ENCODE measurements at places on chromosomes 11 and 22. TPM values are rescaled to one million over a fixed set of nuclear protein-coding genes. Genes with fewer than 3 reads are reported as not detected.

FAM83F gene
- total RNA-seq: 2.4 TPM

DNA sequence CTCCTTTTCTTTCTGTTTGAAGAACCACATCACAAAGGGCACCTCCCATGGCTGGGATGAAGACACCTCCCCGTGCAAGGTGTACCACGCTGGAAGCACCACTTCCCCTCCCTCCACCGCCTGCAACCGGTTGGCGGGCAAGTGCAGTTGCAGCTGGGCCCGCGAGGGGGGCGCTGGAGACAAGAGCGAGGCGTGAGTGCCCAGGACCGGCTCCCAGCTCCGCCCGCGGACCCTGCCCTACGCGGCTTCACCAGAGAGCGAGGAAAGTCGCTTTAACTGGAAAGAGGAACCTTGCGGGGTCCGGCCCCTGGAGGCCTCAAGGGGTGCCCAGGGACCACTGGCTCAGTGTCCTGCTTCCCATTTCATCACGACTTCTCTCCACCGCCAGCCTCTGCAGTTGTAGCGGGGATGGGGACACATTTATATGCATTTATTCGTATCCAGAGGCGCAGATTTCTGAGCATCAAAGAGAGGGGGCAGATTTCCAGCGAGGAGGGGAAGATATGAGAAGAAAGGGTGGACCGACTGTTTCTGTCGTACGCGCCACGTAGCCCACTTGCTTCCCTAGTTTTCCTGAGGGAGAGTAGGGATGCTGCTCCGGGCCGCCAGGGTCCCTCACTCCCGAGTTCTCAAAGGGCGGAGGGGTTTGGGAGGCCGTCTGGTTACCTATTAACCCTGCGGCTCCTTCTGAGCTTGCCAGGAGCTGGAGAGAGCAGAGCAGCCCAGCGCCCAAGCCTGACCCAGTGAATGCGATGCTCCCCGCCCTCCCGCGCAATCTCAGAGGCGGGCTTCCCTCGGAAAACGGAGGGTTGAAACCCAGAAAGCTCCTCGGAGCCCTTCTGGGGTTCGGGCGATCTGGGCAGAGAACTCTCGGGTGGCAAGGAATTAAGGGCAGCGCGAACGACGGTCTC is 3.5 kb downstream of the ESAM start:
- H3K27ac ChIP-seq: peak overlapping the region; percentile 92
- H3K4me1 ChIP-seq: peaks cover 54% of the 10 kb centered on the region
- H3K4me3 ChIP-seq: peak overlapping the region; percentile 95
- peaks cover 7% of the 10 kb centered on the region for H3K27me3 ChIP-seq

DEUP1 gene
- not detected for total RNA-seq

GRCh38 chr22:42642806-42643633 is 2.6 kb upstream of the ATP5MGL start:
- no peak for DNase-seq
- H3K27me3 ChIP-seq: no peaks in the 10 kb centered on the region

GRCh38 chr22:29330753-29331152 is 15.3 kb upstream of the RASL10A start:
- H3K36me3 ChIP-seq: no peaks in the 10 kb centered on the region
- peaks cover 8% of the 10 kb centered on the region for H3K4me1 ChIP-seq
- no peak overlapping the region for H3K4me3 ChIP-seq

CRYBB2 gene
- not detected for total RNA-seq

DNA sequence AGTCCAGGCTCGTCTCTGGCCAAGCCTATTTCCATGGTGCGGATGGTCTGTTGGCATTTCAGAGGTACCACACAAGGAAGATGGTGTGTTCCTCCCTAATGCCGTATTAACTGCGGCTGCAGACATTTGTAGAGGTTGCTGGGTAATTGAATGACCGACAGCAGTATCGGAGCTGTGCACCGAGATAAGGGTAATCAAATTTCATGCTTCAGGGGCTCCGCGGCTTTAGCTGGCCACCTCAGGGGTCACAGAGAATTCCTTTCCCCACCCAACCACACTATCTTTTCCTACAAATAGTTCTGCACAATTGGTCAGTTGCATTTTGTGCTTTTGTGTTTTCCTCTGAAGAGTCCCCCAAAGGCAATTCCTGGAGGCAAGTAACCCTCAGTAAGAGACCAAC is 297.4 kb downstream of the OPCML start:
- peaks cover 13% of the 10 kb centered on the region for H3K27me3 ChIP-seq
- H3K4me1 ChIP-seq: no peaks in the 10 kb centered on the region
- no peaks in the 10 kb centered on the region for H3K36me3 ChIP-seq

- H3K4me3 ChIP-seq: no peak overlapping the region
- H3K4me1 ChIP-seq: peaks cover 12% of the 10 kb centered on the region
- DNase-seq: no peak
- H3K27ac ChIP-seq: no peak overlapping the region
Observed at GRCh38 chr22:37830093-37830842, 7.1 kb downstream of the GALR3 start.

GRCh38 chr11:72724851-72725723 is 27.1 kb downstream of the ARAP1 start:
- peak; percentile 74 for DNase-seq
- no peaks in the 10 kb centered on the region for H3K27me3 ChIP-seq
- H3K36me3 ChIP-seq: no peaks in the 10 kb centered on the region
- H3K4me1 ChIP-seq: peaks cover 3% of the 10 kb centered on the region
- no peak overlapping the region for H3K4me3 ChIP-seq
- H3K27ac ChIP-seq: no peak overlapping the region

- H3K4me1 ChIP-seq: no peaks in the 10 kb centered on the region
- no peak overlapping the region for H3K27ac ChIP-seq
- no peak overlapping the region for H3K4me3 ChIP-seq
- H3K36me3 ChIP-seq: peaks cover 30% of the 10 kb centered on the region
- DNase-seq: no peak
Observed at GRCh38 chr22:46187862-46188261, 37.5 kb downstream of the PPARA start.

HTR3B gene
- not detected for total RNA-seq

PKDREJ gene
- 0.13 TPM for total RNA-seq

- H3K27me3 ChIP-seq: peaks cover 8% of the 10 kb centered on the region
- no peak for DNase-seq
- no peaks in the 10 kb centered on the region for H3K36me3 ChIP-seq
- H3K4me3 ChIP-seq: no peak overlapping the region
- no peaks in the 10 kb centered on the region for H3K4me1 ChIP-seq
- no peak overlapping the region for H3K27ac ChIP-seq
Observed at GRCh38 chr11:111456859-111457730, 55.1 kb downstream of the BTG4 start.

UPK3A gene
- total RNA-seq: not detected

ACRV1 gene
- not detected for total RNA-seq

GRCh38 chr11:126564566-126564965 is 209.1 kb downstream of the ST3GAL4 start:
- H3K4me3 ChIP-seq: no peak overlapping the region
- H3K27ac ChIP-seq: no peak overlapping the region
- H3K36me3 ChIP-seq: no peaks in the 10 kb centered on the region
- DNase-seq: no peak
- H3K27me3 ChIP-seq: no peaks in the 10 kb centered on the region
- H3K4me1 ChIP-seq: no peaks in the 10 kb centered on the region

OR52H1 gene
- not detected for total RNA-seq

DNA sequence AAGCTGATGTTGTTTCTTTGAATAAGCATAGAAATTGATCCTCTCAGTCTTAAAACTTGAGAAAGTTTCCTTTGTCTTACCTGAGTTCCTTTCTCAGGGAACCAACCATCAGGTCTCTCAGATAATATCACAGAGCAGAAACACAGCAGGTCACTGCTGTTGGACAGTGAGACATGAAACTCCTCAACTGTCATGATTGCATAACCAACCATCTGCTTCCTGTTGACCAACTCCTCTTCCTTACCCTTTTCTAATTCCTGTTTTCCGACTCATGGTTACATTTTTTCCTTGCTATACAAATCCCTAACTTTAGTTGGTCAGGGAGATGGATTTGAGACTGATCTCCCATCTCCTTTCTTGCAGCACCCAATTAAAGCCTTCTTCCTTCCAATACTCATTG is 845.3 kb downstream of the FAM181B start:
- H3K36me3 ChIP-seq: no peaks in the 10 kb centered on the region
- no peak for DNase-seq
- no peaks in the 10 kb centered on the region for H3K4me1 ChIP-seq
- H3K27me3 ChIP-seq: no peaks in the 10 kb centered on the region
- H3K27ac ChIP-seq: no peak overlapping the region

DNA sequence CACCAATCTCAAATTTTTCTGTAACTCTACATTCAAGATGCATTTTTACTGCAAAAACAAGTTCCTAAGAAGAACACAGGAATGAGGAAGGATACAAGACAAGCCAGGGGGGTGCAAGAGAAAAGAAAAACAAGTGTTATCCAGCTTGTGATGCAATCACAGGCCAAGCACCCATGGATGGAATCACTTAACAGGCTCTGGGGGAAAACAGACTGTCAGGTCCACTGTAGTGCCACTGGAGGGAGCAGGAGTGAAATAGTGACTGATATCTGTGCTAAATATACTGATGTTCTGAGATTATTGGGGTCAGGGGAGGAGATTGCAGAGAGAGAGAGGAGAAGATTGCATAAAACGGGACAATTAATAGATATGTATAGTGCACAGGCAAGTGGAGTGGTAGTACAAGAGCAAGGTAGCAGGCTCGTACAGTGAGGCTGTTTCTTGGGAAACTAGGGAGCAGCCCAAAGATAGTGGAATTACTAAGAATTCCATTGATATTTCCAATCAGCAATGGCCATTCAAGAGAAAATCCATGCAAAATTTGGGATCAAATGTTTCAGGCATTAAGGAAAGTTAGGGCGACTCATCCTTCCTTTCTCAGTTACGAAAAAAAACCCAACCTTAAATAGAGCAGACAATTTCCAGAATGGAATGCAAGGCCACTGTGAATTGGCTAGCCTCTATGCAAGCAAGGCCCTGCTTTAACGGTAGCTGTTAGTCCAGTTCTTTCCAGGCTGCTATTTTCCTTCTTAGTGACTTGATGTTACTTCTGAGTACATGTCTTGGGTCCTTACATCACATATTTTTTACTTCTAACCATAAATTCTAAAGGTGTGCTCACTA is 52.2 kb upstream of the CEP126 start:
- no peak for DNase-seq
- no peak overlapping the region for H3K4me3 ChIP-seq
- H3K4me1 ChIP-seq: no peaks in the 10 kb centered on the region
- H3K27ac ChIP-seq: no peak overlapping the region
- H3K27me3 ChIP-seq: no peaks in the 10 kb centered on the region

TMEM86A gene
- 12.7 TPM for total RNA-seq

MS4A4A gene
- 38.4 TPM for total RNA-seq

DNA sequence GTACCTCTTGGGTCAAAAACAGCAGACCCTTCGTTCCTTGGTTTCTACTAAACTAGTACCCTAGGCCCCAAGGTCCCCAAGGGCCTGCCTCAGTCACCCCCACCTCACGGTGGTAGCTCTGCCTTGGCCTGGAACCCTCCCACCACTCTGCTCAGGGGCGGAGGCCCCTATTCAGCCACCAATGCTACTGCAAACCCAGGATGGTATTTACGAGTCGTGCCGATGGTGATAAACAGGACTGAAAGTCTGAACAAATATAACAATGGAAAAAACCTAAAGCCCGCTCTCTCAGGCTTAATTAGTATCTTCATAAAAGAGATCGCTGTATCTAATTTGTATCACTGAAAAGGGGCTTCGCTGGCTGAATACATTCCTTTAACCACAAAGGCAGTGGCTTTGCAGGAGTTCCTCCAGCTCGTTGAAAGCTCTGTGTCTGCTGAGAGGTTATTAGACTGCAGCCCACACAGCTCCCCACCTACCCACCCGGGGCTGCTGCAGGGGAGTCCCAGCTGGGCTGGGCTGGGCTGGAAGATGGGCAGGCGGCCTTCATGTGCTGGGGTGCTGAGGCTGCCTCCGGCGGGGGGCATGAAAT is 15.2 kb downstream of the SHISAL1 start:
- H3K4me3 ChIP-seq: no peak overlapping the region
- H3K27me3 ChIP-seq: no peaks in the 10 kb centered on the region

GRCh38 chr11:70109903-70110302 is 31.8 kb downstream of the ANO1 start:
- no peak for DNase-seq
- H3K4me1 ChIP-seq: peaks cover 34% of the 10 kb centered on the region
- peaks cover 15% of the 10 kb centered on the region for H3K36me3 ChIP-seq
- no peak overlapping the region for H3K27ac ChIP-seq
- no peaks in the 10 kb centered on the region for H3K27me3 ChIP-seq

TMEM151A gene
- 0.21 TPM for total RNA-seq

CAPN5 gene
- 4.5 TPM for total RNA-seq

- no peaks in the 10 kb centered on the region for H3K36me3 ChIP-seq
- no peak overlapping the region for H3K4me3 ChIP-seq
- no peaks in the 10 kb centered on the region for H3K27me3 ChIP-seq
- H3K27ac ChIP-seq: no peak overlapping the region
- no peak for DNase-seq
Observed at GRCh38 chr11:14424096-14424495, 65.1 kb upstream of the RRAS2 start.

DNA sequence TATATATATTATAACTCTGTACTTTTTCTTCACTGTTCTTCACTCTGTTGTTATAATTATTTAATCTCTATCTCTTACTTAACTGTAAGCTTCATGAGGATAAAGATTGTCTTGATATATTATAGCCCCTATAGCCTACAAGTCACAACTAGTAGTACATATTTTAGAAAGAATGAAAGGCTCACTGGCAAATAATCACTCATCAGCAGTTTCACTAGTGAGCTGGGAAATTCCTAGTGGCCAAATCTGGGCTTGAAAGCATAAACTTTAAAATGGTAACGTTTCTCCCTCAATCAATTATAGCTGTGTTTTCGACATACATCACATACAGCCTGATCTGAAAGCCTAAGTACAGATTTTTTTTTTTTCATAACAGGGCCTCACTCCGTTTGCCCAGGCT is 42.5 kb downstream of the CTSC start:
- H3K4me3 ChIP-seq: no peak overlapping the region
- DNase-seq: no peak
- peaks cover 17% of the 10 kb centered on the region for H3K4me1 ChIP-seq
- no peak overlapping the region for H3K27ac ChIP-seq
- H3K36me3 ChIP-seq: peaks cover 73% of the 10 kb centered on the region
- H3K27me3 ChIP-seq: no peaks in the 10 kb centered on the region

- H3K36me3 ChIP-seq: no peaks in the 10 kb centered on the region
- H3K27ac ChIP-seq: no peak overlapping the region
- no peak overlapping the region for H3K4me3 ChIP-seq
- no peaks in the 10 kb centered on the region for H3K27me3 ChIP-seq
Observed at GRCh38 chr11:28690746-28691145, 582.6 kb downstream of the METTL15 start.

- no peak for DNase-seq
- H3K4me3 ChIP-seq: no peak overlapping the region
- no peaks in the 10 kb centered on the region for H3K36me3 ChIP-seq
- no peak overlapping the region for H3K27ac ChIP-seq
Observed at GRCh38 chr11:37712251-37712650, 1114.2 kb upstream of the RAG2 start.

- H3K36me3 ChIP-seq: no peaks in the 10 kb centered on the region
- peaks cover 8% of the 10 kb centered on the region for H3K4me1 ChIP-seq
- peak overlapping the region; percentile 18 for H3K27ac ChIP-seq
- DNase-seq: no peak
- no peak overlapping the region for H3K4me3 ChIP-seq
- H3K27me3 ChIP-seq: no peaks in the 10 kb centered on the region
Observed at GRCh38 chr11:95459291-95460042, 228.5 kb upstream of the SESN3 start.

SAA1 gene
- total RNA-seq: 1.9 TPM

GRCh38 chr11:66313321-66314185 is 3.3 kb downstream of the CD248 start:
- no peaks in the 10 kb centered on the region for H3K36me3 ChIP-seq
- peak overlapping the region; percentile 61 for H3K4me3 ChIP-seq
- H3K4me1 ChIP-seq: peaks cover 30% of the 10 kb centered on the region
- H3K27me3 ChIP-seq: no peaks in the 10 kb centered on the region

Measured in heart left ventricle (tissue), 16 donors.